ENCODE measurements at places on chromosomes 4 and X. TPM values are rescaled to one million over a fixed set of nuclear protein-coding genes. Genes with fewer than 3 reads are reported as not detected.

HTN3 gene
- not detected for total RNA-seq

MAGEA8 gene
- total RNA-seq, result not detected

PTCHD1 gene
- total RNA-seq, result not detected

FAT1 gene
- 1.6 TPM for total RNA-seq

RHOXF2 gene
- not detected for total RNA-seq

CXorf65 gene
- total RNA-seq, result not detected

Measured in dermis lymphatic vessel endothelial cell (primary cell).